Heart left ventricle (tissue), 16 donors: ENCODE measurements at places on chromosomes 5 and 9. TPM values are rescaled to one million over a fixed set of nuclear protein-coding genes. Genes with fewer than 3 reads are reported as not detected.

The C1QTNF2 gene
- total RNA-seq: 1.2 TPM

The OBP2B gene
- not detected for total RNA-seq

The DMRT3 gene
- total RNA-seq: 0.15 TPM

The CFAP90 gene
- not detected for total RNA-seq

The SPARC gene
- 434 TPM for total RNA-seq

The PCDHA11 gene
- total RNA-seq: not detected

The ANKRD18B gene
- total RNA-seq: not detected

The PCDHA2 gene
- total RNA-seq: 0.07 TPM

The CYFIP2 gene
- 37.4 TPM for total RNA-seq

The SLC9A3 gene
- 0.96 TPM for total RNA-seq

The CEL gene
- 4.0 TPM for total RNA-seq

The GRXCR2 gene
- total RNA-seq: 0.28 TPM

The RASGRF2 gene
- total RNA-seq: 8.2 TPM

The TSLP gene
- total RNA-seq: 3.6 TPM

The DMGDH gene
- total RNA-seq: 3.2 TPM

The TRIO gene
- 45.4 TPM for total RNA-seq

The SV2C gene
- total RNA-seq: not detected

The PHF2 gene
- 21.8 TPM for total RNA-seq

The DBH gene
- not detected for total RNA-seq

The PCDHA13 gene
- total RNA-seq: not detected
